ENCODE measurements at places on chromosomes 13 and 19.
A peak's percentile ranks its signal among the peaks of the same experiment; 100 is the strongest.

DNA sequence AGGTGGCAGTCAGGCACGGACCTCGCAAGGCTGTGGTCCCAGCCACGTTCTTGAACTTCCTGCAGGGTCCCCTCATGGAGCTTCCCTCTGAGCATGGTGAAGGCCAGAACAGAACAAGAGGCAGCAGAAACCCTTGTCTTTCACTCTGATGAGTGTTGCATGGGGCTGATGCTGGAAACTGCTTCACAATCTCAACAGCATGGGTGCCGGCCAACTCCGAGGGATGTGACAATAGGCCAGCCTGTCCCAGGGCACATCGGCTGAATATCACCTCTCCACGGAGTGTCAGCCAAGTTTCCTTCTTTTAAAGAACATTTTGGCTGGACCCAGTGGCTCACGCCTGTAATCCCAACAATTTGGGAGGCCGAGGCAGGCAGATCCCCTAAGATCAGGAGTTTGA, 173.9 kb downstream of the FOXO1 start:
- DNase-seq = no peak

DNA sequence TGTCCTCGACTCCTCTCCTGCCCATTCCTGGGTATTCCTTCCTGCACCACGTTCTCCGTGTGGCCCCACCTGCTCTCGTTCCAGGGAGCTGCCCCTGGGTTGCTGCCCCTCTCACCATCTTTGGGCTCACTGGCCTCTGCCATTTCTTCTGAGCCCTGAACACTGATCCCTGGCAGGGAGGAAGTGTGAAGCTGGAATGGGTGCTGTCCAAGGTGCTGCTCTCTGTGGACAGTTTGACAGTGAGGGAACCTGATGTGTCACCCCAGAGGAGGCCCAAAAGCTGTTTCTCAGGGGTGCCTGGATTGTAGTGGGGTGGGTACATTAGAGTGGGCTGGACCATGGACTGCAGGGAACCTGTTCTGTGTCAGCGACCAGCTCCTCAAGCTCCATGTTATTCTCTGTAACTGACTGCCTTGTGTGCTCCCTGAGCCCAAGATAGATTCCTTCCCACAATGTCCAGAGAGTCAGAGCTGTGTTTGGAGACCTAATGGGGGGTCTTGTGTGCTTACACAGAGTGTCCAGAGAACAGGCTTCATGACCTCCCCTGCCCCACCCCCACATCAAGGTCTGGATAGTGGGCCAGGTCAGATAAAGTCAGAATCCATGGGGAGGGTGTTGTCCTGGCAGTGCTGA, 7.2 kb upstream of the CEACAM8 start:
- DNase-seq = no peak

- no peak for DNase-seq
Observed at GRCh38 chr13:45522571-45522970, 57.8 kb downstream of the COG3 start.

DNA sequence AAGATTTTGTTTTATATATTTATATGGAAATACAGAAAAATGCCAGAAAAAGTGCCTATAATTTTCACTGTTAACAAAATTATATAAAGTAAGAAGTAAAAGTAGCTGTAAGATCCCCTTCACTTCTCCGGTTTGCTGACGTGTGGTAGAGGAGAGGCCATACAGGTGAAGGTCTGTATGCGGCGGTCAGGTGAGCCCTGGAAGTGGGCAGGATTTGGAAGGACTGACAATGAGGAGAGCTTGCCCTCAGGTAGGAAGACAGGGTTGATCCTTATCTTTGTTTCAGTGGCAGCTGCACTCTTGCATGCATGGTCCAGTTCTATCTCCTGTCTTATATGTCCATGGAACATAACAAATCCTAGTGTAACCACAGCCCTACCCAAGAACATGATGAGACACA, 16.9 kb upstream of the TFDP1 start:
- DNase-seq = no peak

DNA sequence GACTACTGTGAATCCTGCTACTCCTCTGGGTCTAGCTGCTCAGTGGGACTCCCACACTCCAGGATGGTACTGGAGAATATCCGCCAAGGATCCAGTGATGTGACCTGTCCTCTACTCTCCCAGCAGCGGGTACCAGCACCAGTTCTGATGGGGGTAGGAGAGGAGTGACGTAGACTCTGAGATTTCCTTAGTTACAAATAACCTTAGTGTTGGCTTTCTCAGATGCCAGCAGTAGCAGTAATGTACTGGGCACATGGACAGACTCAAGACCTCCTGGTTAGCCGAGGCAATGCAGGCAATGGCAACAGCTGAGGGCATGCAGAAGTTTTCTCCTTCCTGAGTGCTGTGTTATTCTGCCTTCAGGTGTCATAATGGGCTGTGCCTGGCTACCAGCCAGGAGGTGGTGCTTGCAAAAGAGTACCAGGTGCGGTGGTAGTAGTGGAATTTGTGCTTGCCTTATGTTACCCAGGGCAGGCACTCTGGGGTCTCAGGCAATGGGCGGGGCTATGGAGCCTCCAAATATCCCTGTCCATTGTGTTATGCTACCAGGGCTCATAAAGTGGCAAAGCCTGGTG, 105.3 kb upstream of the KLF5 start:
- no peak for DNase-seq

DNA sequence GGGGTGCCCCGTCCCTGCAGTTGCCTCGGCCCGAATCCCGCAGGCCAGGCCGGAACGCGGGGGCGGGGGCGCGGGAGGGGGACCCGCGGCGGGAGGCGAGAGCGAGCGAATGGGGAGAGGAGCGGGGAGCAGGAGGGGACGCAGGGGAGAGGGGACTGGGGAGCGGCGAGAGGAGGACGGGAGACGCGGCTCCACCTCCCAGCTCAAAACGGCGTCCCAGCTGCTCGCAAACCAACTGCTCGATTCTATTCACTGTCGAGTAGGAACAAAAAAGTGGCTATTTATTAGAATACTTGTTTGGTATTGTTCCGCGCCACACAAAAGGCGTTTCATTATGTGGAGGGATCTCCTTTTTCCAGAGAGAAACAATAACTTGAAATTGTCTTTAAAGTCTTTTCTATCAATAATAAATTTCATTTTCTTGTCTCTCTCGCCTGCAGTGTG, 10.6 kb upstream of the SOX1 start:
- no peak for DNase-seq

- no peak for DNase-seq
Observed at GRCh38 chr19:1756264-1756663, 3.0 kb downstream of the ONECUT3 start.

- DNase-seq = no peak
Observed at GRCh38 chr19:33953023-33953422, 156.4 kb downstream of the KCTD15 start.

- no peak for DNase-seq
Observed at GRCh38 chr19:29843180-29844051, 31.6 kb downstream of the CCNE1 start.

GRCh38 chr19:4482721-4483364, 10.7 kb downstream of the HDGFL2 start:
- DNase-seq = no peak

DNA sequence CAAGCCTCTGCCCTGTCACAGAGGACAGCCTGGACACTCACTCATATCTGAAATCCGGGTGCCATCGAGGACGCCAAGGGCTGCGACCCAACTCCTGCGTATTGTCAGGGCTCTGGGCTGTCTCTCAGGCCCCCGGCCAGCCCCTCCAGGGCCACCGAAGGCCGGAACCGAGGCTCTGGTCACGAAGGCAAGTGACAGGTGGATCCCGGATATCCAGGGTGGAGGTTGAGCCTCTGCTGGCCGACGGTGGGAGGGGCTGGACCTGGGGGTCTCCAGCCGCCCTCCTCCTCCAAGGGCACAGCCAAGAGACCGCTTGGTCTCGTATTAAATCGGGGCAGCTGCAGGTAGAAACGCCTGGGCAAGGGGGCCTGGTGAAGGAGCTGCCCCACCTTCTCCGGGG, 5.4 kb downstream of the RNF126 start:
- DNase-seq = no peak

- DNase-seq = no peak
Observed at GRCh38 chr19:42201489-42202289, 15.8 kb downstream of the DEDD2 start.

DNA sequence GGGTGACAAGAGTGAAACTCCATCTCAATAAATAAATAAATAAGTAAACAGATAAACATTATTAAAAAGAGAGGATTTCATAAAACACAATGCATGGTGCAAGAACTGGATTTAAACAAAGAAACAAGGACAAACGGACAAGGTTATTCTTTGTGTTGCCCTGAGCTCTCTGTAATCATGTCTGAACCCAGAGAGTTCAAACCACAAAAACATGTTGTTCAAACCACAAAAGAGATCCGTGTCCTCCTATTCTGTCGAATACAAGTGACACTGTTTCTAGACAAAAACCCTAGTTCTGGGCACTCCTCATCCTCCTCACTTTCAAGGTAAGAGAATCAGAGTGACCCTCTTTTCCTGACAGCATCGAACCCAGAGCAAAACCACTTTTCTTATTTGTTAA, 4.6 kb upstream of the TPRX2 start:
- no peak for DNase-seq

GRCh38 chr13:96816874-96817273, 177.4 kb downstream of the OXGR1 start:
- no peak for DNase-seq

DNA sequence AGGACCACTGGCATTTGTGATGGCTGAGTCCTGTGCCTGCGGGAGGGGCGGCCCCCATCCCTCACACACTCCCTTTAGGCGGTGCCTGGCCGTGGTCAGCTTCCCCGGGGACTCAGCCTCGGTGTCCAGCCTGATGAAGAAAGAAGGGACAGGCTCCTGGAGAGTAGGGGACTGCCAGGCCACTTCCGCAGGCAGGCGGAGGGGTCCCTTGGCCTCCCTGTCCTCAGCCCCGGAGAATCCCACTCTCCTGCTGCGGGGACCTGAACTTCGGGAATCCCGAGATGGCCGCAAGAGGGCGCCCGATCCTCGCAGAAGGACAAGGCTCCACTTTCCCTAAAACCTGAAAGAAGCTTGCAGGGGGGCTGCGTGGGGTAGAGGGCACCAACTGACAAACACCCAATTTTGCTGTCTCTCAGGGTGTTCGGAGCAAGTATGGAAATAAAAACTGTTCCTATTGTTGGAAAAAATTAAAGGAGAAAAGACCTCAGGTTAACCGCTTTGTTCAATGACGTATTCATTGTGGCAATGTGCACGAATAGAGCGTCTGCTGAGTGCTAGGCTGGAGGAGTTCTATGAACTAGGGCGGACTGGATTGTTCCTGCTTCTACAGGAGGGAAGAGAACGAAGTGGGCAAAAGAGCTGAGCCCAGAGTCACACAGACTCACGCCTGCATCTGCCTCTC, 297.3 kb downstream of the ZNF536 start:
- DNase-seq = peak; percentile 9

- no peak for DNase-seq
Observed at GRCh38 chr13:30065181-30065580, 214.8 kb upstream of the UBL3 start.

GRCh38 chr19:5943045-5943444, 29.0 kb downstream of the CAPS start:
- no peak for DNase-seq

DNA sequence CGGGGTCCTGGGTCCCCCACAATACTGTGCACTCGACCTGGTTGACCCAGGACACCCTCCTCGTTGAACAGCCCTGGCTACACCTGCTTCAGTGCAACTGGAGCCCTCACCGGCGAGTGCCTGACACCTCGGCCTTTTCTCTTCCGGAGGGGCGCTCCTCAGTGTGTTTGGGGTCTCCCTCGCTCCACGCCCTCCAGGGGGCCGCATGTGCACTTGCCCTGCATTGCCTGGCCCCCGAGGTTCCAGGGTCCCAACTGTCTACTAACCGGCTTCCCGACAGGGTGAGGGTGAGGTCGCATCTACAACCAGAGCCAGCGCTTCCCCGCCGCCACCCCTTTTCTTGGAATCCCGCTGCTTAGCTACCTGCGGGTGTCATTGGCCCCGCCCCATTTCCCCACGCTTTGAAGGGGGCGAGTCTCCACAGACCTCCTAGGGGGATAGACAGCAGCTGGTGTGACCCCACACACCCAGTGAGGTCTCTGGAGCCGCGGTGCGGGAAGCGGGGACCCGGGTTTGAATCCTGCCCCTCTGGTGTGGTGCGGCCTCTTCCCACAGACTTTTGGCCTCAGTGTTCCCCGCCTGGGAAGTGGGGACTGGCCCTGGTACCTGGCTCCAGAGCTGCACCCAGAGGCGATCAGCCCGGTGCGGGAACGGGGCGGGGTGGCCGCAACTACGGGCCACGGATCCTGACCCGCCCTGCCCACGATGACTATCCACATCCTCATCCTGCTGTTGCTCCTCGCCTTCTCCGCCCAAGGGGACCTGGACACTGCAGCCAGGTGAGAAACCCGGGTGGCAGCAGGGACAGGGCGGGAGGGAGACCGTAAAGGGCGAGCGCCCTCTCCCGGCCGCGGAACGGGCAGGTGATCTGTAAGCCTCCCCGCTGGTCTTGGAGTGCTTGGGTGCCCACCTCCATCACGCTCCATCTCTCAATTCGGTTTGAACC, at the start of gene ADM5:
Gene ADM5, plus strand, starts transcription at position 462 of the 946 bp plus-strand sequence. Its CDS starts 244 bp downstream, at position 706.
- DNase-seq = no peak

DNA sequence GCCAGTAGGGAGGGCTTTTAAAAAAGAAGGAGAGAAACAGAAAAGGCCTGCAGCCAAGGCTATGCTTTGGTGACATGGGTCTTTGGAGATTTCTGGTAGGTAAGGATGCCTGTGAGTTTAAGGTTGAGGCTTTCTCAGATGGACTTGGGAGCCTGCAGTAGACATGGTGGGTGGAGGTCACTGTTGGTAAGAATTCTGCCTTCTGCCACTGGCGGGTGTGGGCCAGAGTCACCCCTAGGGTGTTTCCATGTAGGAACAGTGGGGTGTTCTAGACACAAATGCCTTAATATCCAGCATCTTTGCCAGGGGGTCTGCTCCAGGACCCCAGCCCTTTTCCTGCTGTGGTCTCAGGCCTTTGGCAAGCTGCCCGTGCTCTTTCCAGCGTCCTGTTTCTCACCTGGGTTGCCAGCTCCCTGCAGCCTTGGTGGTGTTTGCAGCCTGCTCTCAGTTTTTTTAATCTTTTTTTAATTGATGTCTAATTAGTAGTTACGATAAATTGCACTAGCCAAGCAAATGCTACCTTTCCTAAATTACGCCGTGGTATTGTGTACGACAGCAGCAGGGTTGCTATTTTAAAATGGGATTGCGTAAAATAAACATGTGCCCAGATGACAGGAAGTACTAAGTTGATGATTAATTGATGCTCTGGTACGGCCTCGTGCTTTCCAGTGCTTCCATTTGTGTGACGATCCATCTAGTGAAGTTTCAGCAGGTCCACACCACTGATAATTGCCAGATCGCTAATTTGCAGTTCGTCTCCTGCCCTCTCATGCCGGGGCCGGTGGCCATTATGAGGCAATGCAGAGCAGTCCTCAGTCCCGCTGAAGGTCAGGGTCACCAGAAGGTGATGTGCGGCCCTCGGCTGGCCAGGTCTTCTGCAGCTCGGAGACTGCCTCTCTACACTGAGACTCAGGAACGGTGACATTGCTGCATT, 35.3 kb upstream of the NPAS1 start:
- no peak for DNase-seq

- DNase-seq = no peak
Observed at GRCh38 chr13:58476206-58476918, 844.8 kb downstream of the PCDH17 start.

DNA sequence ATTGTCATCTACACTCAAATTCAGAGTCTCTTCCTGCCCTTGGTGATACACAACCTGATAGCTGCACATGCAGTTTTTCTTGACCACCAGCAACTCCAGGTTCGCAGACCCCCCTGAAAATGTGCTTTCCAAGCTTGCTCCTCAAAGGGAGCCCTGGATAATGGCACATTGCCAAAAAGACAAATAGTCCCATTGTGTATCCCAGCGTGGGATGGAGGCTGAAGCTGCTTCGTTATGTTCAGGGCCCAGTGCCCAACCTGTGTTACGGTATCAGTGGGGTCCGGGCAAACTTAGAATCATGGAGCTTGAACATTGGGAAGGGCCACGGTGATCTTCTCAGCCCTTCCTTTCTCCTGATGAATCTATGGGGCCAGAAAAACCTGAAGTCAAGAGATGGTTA, 173.0 kb downstream of the TEX29 start:
- DNase-seq = no peak
